Ureter (tissue), 1 donor: ENCODE measurements at places on chromosomes 1 and 21. TPM values are rescaled to one million over a fixed set of nuclear protein-coding genes. Genes with fewer than 3 reads are reported as not detected.

Gene LCE2C
- total RNA-seq: not detected

DNA sequence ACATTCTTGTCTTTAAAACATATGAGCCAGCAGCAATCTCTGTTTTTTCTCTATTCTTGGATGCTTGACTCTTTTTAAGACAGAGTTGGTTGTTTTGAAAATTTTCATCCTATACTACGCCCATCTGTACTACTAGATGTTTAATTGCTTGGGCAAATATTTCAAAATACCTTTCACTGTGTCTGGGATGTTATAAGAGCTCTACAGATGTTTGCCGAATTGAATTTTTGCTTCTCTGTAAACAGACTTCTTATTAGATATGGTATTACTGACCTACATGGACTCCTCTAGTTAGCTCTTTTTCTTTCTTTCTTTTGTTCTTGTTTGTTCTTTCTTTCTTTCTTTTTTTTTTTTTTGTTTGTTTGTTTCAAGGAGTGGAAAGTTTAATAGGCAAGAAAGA, 345.1 kb downstream of the ST6GALNAC3 start:
- DNase-seq: no peak

GRCh38 chr21:15966231-15966630, 236.4 kb downstream of the USP25 start:
- DNase-seq: no peak

DNA sequence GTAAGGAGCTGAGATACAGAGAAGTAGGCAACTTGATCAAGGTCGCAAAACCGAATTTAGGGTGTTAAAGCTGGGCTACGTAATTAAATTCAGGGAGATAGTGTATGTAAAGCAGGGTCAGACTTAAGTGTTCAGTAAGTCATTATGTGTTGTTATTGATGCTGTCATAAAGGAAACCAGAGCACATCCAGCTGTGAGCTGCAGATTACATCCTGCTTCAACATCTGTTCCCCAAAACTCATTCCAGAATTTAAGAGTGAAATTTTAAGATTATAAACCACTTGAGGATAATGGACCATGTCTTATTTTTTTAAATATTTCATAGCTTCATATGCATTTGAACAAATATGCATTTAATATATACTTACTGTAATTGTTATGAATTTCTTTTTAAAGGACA, 49.7 kb downstream of the IVNS1ABP start:
- no peak for DNase-seq

Gene WDR64
- not detected for total RNA-seq

Gene CTSE
- 25.3 TPM for total RNA-seq

Gene GSTM5
- total RNA-seq: 11.6 TPM

Gene FAM78B
- 3.6 TPM for total RNA-seq

DNA sequence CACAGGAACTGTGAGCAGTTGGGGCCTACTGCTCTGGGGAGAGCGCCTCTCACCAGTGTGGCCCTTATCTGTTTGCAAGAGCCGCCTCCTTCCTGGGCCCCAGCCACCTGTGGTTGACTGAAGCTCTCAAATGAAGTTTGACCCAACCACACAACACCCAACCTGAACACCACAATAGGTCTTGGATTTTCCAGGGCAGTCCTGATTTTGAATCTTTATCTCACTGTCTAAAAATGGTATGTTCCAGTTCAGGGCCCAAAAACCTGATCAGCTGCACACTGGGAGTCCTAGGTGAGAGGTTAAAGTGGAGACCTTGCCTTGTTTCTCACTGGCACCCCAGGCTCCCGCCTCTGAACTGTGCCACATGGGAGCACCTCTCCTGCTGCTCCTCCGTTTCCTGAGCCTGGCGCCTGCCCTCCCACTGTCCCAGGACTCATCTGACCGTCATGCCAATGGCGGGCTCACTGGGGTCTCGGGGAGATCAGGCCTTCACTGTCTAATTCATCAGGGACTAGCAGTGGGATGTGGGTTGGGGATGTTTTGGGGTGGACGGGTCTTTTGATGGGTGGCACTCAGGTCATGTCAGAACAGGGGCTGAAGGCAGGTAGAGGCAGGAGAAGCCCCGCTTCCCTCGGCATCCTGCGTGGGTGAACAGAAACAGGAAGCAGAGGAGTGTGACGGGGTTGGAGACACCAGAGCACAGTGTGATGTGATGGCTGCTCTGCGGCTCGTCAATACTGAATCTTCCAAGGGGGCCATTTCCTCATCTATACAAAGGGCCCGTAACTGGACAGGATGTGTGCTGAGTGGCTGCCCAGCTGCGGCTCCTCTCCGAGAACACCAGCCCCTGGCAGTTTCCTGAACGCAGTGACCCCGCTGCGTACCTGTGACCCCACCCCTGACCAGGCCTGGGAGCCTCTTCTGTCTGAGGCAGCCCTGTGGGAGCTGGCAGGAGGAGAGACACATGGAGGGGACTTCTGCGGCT, 59.6 kb upstream of the ITPKB start:
- no peak for DNase-seq

GRCh38 chr1:231422798-231423309, 767 bp upstream of the EGLN1 start:
- DNase-seq: no peak

GRCh38 chr1:229121845-229122436, 149.0 kb upstream of the RAB4A start:
- no peak for DNase-seq

DNA sequence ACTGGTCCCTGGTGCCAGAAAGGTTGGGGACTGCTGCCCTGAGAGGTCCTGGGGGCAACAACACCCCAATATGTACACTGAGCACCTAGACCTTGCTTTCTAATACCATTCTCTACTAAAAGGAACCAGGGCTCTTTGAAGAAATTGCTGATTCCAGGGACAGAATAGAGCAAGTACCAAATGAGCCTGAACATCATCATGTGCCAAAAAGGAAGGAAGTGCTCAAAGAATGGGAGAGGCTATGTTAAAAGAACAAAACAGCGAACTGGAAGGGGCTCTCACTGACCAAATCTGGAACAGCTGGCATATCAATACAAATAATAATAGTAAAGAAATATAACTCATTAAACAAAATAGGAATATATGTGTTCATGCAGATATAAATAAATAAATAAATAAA, 50.8 kb downstream of the PIK3R3 start:
- DNase-seq: no peak

Gene OR2AK2
- not detected for total RNA-seq

DNA sequence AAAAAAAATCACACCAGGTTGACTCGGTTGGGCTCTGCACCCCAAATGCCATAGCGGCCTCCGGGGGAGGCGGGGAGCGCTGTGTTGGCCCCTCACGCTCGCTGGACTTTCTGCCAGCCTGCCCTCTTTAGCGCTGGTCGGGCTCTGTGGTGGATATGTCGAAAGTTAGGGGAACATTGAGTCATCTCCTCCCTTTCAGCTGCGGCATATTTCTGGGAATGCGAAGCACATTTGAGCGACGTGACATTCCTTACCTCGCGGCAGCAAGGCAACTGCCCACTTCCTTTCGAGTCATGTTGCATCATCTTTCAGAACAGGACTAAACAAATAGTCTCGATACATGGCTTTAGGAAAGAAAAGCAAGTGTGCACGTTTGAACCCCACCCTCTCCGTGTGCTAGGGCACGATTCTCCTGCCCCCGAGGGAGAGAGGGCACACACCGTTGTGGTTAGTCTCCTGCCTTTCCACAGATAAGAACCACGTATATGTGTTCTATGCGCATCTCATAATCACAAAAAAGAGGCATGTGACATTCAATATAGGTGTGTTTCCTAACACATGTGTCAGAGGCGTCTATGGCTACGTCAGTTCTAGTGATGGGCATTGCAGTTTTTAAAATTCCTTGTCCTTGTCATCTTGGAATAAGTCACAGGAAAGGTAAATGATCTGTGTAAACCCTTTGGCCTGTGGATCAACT, 105.9 kb upstream of the SLC45A1 start:
- DNase-seq: peak; percentile 71

- DNase-seq: no peak
Measured at GRCh38 chr1:117633068-117633345, 27.2 kb downstream of the TENT5C start.

Gene IBA57
- total RNA-seq: 11.5 TPM

GRCh38 chr21:26756491-26757159, 88.6 kb downstream of the ADAMTS1 start:
- no peak for DNase-seq

DNA sequence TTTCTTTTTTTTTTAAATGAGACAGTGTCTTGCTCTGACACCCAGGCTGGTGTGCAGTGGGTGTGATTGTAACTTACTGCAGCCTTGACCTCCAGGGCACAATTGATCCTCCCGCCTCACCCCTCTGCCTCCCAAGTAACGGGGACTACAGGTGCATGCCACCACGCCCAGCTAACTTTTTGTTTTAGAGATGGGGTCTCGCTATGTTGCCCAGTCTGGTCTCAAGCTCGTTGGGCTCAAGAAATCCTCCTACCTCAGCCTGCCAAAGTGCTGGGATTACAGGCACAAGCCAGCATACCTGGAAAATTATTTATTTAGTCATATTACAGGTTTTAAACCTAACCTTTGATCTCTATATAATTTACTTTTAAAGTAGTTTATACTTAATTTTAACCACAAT, 13.4 kb downstream of the LRRC39 start:
- DNase-seq: no peak

Gene ACTL8
- not detected for total RNA-seq

Gene PTPN14
- 88.5 TPM for total RNA-seq

DNA sequence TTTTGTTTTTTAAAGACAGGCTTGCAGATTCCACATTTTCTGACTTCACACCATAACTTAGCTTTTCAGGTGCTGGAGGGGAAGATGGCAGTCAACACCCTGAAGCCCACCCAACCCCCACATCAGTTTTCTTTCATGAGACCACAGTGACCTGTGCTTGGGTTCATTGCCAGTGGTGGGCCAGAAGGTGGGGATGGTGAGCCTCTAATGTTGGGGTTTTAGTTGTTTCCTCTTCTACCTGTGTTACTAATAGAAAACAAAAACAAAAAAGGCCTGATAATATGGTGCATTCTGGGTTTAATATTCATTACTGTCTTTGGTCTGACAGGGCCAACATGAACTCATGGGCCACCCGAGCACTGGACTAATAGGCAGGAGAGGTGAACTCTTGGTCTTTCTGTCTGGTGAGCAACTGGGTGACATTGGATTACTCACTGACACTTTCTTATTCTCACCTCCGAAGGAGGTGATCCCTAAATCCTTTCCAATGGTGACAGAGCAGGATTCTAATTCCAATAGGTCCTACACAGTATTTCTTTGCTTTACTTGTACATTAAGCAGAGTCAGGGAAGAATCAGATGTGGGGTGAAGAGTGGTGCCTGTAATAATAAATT, 132.8 kb downstream of the CLIC6 start:
- DNase-seq: no peak

Gene CSMD2
- total RNA-seq: 1.1 TPM

DNA sequence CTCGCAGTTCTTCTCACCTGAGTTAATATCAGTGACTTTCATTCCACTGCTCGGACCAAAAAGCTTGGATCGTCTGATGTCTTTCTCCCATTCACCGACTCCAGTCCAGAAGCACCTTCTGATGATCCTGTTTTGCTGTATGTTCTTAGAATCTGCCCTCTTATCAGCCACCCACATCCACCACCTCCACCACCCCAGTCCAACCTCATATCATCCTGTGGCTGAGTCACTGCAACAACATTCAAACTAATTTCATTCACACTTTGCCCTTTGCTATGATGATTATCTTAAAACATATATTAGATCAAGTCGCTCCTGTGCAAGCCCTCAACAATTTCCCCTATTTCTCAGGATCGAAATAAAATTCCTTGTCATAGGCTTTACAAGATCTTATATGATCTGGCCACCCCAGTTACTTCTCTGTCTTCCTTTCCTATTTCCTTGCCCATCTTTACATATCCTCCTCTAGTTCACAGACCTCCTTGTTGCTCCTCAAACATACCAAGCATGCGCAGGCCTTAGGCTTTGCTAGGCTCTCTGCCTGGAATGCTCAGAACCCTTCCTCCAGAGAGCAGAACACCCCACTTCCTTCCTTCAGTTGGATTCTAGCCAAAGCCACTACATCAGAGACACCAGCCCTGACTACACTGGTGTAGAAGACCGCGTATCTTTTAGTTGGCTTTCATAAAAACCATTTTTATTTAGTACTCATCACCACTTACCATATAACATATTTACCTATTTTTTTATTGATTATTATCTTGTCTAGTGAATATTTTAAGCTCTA, 335.7 kb upstream of the GREM2 start:
- no peak for DNase-seq
